GM12878 (cell line): ENCODE measurements at places on chromosomes 4 and X.

DNA sequence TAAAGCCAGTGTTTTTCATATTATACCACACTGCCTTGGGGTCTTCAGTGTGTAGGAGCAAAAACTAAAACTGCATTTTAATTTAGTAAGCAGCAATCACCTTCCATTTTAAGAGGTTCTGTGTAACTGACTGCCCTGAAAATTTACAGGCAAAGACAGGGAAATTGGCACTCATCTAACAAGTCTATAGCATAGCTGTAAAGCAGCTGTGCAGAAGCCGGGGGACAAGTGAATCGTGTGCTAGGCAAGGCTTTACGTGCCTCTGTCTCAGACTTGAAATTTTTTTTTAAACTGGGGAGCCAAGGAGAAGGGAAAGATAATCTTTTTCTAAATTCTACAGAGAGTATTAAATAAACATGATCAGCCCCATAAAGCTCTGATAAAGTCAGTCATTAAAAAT, 39.7 kb downstream of the TSPAN5 start:
- no peak for DNase-seq

DNA sequence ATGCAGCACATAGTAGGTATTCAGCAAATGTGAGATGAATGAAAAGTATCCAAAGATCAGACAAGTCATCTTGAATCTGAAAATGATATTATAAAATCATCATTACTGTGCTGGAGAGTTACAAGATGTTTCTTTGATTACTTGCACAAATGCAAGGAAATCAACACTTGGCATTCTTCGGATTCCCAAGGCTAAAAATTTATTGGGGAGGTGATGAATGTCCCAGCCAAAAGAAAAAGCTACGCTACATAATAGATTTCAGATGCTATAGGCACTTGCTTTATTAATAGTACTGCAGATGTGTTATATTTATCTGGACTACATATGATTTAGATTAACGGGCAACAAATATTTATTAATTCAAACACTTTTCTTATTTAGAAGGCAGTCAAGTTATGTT, 286.7 kb upstream of the TENM3 start:
- DNase-seq: no peak

DNA sequence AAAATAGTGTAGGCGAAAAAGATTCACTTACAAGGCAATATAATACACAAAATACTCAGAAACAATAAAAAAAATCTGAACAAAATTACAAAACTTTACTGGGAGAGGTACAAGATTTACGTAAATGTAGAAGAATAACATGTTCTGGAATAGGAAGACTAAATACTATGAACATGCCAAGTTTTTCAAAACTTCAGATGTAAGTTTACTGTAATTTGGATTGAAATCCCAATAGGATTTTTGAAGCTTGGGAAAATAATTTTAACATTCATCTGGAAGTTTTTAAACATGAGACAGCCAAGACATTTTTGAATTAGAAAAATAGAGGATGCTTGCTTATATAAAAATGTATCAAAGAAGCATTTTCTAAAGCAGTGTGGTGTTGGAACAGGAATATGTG, 30.5 kb upstream of the CT83 start:
- no peak for DNase-seq

DNA sequence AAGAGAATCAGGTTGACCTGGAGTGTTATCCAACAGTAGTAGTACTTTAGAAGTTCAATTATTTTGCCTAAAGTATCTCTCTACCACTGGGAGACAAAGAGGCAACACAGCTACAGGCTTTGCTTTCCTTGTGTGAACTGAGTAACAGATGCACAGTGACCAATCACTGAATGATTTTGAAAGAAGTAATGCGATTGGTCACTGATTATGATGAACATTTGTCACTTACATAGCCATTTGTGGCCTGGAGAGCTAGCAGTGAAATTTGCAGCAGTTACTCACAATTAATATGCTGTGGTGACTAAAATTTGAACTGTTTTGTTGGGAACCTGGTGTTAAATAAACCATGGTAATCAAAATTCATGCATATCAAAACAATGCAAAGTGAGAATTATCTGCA, 508.7 kb upstream of the DIPK2B start:
- no peak for DNase-seq

GRCh38 chrX:11611965-11612364, 53.8 kb downstream of the ARHGAP6 start:
- no peak for DNase-seq

DNA sequence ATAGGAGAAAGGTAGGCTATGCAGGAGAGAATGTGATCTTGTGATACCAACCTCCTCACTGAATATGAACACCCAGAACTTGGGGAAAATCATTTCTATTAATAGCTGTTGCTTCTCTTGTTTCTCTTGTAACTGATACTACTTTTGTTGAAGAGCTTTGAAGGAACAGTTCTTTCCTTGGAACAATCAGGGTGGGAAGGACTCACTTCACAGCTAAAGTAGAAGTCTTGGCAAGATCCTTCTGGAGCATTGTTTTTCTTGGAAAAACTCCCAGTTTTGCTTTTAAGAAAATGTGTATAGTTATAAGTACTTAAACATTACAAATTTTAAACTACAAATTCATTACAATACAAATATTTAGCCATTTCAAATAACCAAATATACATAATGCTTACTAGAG, 19.1 kb upstream of the XK start:
- no peak for DNase-seq

DNA sequence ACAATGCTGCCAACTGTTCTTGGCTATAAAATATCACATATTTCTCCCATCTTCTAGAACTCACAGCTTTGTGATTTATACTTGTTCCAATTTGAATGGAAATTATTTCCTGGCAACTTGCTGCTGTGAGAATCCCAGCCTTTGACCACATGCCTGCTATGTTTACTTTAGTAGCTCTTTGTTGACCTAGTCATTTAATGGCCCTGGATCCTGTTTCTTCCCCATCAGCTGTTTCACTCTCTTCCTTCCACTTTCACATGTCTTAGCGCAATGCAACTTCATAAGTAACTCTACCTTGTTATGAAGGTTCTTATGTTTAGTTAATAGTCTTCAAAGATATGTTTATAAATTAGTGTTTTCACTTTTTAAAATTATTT, 1973.6 kb upstream of the AGA start:
- no peak for DNase-seq

DNA sequence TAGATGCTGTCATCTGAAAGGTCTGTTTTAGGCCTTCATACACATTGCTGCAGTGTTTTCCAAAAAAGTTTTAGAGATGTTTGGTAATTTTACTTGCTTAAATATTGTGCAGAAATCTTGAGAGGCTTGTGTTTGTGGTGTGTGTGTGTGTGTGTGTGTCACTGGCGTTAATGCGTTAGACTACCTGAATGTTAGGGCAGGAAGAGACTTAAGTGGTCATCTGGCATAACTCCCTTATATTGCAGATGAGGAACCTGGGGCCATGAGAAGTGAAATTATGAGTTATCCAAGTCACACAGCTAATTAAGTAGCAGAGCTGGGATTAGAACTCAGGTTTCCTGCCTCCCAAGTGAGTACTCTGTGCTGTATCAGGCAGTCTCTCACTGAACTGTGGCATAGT, 1.4 kb downstream of the LSM6 start:
- DNase-seq: no peak

DNA sequence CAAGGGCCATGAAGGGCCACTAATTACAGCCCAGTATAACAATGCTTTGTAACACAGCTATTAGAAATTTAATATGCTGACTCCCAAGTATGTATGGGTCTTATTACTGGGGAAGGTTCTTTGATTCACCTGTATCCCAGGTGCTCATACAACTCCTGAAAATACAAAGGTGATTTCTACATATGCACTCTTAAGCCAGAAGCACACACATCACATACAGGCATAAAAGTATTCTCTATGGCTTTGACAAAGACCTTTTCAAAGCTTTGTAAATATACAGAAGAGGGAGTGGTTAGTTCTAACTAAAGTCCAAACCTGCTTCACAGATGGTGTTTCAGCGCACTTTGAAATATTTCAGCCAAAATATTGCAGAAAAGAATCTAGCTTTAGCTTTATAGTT, 191.5 kb downstream of the SNCA start:
- no peak for DNase-seq

- no peak for DNase-seq
These were observed 62.0 kb upstream of the CLNK start for GRCh38 chr4:10746371-10747171.

GRCh38 chrX:10296576-10296975, 139.8 kb downstream of the CLCN4 start:
- no peak for DNase-seq

DNA sequence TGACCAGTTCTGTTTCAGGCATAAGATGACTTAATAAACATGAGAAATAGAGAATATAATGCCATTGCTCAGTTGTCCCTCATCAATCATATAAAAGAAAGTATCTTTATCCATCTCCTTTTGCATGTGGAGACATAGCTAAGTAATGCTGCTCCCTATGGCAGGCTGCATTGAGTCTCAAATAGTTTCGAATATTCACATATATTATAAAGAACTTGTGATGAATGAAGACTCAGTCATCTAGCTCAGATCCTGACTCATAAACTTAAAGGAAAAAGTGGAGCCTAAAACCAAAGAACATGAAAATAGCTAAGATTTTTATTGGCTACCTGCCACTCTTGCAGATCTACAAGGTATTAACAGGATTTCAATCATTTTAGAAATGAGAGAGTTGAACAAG, 11.7 kb upstream of the TLL1 start:
- DNase-seq: no peak

DNA sequence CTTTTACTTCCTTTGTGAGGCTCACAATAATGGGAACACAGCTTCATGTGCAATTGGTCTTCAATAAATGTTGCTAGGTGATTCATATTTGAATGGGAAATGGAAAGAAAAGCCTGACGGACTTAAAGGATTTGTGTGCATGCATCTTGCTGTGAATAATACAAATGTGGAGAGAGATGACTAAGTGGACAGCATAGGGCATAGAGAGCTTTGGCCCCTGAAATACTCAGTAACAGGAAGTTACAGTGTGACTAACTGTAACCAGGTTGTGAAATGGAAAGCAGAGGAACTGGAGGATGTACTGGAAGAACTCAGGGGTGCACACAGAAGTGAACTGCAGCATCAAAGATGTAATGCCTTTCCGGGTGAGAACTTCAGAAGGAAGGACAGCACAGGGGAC, 206.7 kb downstream of the MGST2 start:
- no peak for DNase-seq

DNA sequence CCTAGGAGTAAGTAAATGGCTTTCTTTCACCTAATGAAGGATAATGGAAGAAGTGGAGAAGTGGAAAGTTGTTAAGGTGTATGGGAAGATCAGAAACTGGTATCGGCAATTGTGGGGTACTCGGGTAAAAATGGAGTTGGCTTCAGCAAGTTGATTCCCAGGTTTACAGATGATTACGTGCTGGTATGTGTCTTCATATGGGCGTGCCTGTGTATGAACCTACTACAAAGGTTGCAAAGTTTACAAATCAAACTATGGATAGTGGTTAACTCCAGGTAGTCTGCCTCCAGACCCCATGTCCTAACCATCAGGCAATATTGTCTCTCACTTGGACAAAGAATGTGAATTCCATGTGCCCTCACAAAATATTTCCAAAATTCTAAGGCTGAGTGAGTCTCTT, 773 bp downstream of the TLR3 start:
- DNase-seq: no peak

GRCh38 chrX:95218976-95219375, 1465.7 kb upstream of the DIAPH2 start:
- no peak for DNase-seq

GRCh38 chrX:153595387-153595786, 3.6 kb downstream of the CCNQ start:
- DNase-seq: no peak

DNA sequence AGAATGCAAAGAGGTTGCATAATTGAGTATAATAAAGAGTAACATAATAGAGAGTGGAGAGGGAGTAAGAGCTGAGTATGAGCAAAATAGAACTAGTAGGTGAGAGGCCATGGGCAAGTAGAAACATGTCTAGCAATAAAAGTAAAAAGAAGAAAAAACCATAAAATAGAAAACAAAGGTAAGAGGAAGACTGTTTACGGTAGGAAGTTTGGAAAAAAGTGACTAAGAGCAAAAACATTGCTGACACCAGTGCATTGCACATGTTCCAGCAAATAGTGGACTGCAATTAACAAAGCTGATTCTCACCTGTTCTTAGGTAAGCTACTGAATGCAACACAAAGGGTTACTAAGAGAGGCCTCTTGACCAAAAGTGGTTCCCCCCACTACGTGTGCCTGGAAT, 202.9 kb downstream of the TEX13A start:
- DNase-seq: no peak

DNA sequence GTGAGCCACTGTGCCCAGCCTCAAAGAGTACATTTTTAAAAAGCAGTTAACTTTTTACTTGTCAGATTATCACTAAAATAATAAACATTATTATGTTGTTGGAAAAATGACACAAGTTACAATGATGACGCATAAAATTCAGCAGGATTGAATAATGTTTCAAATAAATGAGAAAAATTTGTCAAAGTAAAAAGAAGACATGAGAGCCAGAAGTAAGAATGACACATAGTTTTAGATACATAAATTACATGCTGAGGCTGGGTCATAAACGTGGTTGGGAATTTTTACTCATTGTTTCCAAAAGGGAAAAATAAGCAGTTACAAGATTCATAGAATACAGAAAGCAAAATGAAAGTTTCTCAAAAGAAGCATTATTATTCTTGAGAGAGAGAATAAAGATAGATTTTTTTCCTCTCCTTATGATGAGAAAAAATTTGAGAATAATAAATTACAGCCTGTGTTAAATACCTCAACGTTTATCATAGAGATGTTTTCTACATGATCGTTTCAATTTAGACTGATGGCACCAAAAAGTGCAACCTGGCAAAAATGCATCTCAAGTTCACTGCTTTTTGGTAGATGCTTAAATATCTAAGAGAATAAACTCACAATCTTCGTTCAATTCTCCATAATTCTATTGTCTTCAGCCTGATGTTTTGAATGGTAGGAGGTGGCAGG, 40.4 kb downstream of the GUCY1B1 start:
- DNase-seq: no peak

DNA sequence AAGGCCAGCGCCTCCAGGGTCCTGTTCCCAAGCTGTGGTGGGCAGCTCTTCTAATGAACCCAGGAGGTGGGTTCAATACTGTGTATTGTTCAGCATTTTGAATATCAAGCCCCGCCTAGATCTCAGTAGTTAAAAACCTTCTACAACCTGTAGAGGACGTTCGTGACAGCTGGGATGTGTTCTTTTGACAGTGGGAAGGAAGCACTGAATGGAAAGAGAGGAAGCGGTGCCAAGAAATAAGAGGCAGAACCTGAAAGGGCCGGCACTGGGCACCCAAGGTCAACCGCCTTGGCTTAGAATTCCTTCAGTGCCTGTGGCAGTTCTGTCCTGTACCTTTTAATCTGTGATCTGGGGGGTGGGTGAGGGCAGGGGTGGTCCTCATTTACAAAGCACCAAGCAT, 73.1 kb downstream of the CC2D2A start:
- DNase-seq: no peak

DNA sequence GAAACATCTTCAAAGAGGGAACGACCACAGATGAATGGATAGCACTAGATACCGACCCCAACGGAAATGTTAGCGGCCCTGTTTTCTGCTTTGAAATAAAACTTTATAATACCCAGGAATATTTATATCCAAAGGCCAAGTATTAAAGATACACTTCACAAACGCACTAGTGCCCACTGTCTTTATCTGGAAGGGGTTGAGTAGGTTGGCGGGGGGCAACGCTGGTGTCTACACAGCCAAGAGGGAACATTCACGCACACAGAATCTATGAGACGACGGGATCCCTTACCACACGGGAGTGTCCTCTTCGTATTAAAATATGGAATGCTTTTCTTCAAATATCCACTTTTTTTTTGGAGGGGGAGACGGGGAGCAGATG, 3.3 kb downstream of the HAND2 start:
- no peak for DNase-seq
